C1 segment of cervical spinal cord (tissue), 14 donors: ENCODE measurements at places on chromosomes 3 and 15.
A peak's percentile ranks its signal among the peaks of the same experiment; 100 is the strongest.

GRCh38 chr3:53166206-53166605, 5.2 kb downstream of the PRKCD start:
- DNase-seq = no peak

- no peak for DNase-seq
Observed at GRCh38 chr3:40690749-40691451, 166.1 kb downstream of the ZNF621 start.

DNA sequence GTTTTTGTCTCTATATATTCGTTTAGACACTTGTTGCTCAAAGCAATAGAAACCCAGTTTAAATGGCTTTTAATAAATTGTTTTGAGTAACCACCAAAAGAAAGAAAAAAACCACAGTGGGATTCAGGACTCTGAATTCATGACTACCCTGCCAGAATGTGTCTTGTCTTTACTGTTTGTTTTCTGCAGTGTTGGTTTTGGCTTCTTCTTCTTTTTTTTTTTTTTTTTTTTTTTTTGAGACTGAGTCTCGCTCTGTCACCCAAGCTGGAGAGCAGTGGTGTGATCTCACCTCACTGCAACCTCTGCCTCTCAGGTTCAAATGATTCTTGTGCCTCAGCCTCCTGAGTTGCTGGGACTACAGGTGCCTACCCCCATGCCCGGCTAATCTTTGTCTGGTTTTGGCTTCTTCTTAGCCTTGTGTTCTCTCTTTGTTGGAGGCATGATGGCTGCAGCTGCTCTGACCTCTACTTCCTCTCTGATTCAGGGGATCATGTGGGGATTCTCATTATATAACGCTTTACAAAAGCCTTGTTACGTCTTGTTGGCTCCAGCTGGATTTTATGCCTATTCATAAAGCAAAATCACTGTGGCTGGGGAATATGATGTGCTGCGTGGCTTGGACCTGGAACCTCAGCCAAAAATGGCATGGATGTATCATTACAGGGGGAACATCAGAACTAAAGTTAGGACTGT, 54.0 kb downstream of the PLS1 start:
- no peak for DNase-seq

- no peak for DNase-seq
Observed at GRCh38 chr15:77836121-77836692, 203.5 kb upstream of the LINGO1 start.

- DNase-seq = no peak
Observed at GRCh38 chr3:100160521-100160920, 46.2 kb upstream of the FILIP1L start.

DNA sequence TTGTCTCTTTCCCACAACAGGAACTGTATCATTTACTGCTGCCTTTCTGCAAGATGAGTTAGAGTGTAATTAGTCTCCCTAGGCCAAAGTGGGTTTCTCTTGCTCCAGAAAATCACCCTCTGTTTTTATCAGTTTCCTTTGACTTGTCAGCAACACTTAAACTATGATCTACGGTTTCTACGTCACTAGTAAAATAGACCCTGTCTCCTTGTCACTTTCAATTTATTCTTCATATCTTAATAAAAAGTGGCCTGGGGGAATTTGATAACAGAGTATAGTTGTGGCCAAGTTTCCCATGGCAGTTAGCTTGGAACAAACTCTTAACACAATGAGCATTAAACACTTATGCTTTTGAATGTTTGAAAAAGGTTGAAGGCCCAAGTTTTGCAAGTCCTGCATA, 79.6 kb downstream of the CGNL1 start:
- DNase-seq = no peak

- DNase-seq = no peak
Observed at GRCh38 chr15:50046159-50046558, 72.9 kb downstream of the ATP8B4 start.

GRCh38 chr3:196778755-196779154, 39.1 kb downstream of the PAK2 start:
- DNase-seq = no peak

GRCh38 chr3:17158941-17159682, 274.4 kb downstream of the PLCL2 start:
- no peak for DNase-seq

- no peak for DNase-seq
Observed at GRCh38 chr15:31270767-31271166, 55.9 kb upstream of the KLF13 start.

DNA sequence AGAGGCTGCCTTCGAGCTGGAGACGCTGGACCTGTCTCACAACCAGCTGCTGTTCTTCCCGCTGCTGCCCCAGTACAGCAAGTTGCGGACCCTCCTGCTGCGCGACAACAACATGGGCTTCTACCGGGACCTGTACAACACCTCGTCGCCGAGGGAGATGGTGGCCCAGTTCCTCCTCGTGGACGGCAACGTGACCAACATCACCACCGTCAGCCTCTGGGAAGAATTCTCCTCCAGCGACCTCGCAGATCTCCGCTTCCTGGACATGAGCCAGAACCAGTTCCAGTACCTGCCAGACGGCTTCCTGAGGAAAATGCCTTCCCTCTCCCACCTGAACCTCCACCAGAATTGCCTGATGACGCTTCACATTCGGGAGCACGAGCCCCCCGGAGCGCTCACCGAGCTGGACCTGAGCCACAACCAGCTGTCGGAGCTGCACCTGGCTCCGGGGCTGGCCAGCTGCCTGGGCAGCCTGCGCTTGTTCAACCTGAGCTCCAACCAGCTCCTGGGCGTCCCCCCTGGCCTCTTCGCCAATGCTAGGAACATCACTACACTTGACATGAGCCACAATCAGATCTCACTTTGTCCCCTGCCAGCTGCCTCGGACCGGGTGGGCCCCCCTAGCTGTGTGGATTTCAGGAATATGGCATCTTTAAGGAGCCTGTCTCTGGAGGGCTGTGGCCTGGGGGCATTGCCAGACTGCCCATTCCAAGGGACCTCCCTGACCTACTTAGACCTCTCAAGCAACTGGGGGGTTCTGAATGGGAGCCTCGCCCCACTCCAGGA, 21.1 kb downstream of the NRROS start:
- DNase-seq = no peak

GRCh38 chr15:100918690-100919480, at the start of gene LRRK1:
LRRK1 (plus strand) TSS chr15:100919357; CDS start chr15:100924633, 5,276 bp downstream.
- no peak for DNase-seq

DNA sequence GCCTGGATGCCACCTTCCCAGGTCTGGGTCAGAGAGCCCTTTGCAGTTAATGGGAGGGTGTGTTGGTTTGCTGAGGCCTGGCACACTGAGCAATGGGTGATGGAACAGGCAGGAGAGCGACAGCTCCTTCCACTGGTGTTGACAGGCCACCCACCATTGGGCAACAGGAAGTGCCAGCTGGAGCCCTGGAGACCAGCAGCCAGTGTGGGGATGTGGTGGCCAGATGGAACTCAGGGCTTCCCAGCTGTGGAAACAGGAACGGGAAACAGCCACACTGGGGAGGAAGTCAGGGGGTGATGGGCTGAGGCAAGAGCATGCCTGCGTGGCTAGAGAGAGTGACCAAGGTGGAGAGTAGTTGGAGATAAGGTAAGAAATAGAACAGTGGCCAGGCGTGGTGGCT, 9.3 kb downstream of the PSTPIP1 start:
- peak; percentile 66 for DNase-seq
